Islet precursor cell (in vitro differentiated cells): ENCODE measurements at places on chromosomes 1 and 21.

DNA sequence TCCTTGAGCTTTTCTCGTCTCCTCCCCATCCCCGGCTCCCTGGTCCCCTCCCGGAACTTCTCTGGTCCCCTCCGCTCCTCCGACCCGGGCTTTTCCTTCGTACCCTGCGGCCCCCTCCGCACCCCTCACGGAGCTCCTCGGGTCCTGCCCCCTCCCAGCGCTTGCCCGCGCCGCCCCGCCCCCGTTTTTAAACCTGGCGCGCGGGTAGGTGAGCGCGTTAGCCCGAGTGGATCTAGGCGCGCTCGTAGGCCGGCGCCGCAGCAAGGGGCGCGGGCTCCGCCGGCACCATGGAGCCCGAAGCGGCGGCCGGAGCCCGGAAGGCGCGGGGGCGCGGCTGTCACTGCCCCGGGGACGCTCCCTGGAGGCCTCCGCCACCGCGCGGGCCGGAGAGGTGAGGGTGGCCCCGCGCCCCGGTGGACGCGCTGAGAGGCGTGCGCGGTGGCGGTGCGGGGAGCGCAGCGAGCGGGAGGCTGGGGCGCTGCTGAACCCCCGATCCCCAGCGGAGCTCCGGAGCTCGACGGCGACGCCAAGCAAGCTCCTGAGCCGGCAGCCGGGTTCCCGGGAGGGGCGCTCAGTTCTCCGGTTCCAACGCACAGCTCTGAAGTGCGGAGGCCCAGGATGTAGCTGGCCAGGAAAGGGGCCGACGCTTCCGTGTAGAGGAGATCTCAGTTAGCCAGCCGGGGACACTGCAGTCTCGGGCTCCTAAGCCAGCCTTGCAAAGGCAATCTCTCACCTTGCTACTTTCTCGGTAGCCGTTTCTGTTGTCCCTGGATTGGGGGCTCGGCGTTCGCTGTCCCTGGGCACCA is at the start of gene RIPPLY3:
RIPPLY3 (plus strand) TSS at position 217 of the 806 bp plus-strand sequence; CDS start at position 288, 71 bp downstream.
- DNase-seq = peak; percentile 65

DNA sequence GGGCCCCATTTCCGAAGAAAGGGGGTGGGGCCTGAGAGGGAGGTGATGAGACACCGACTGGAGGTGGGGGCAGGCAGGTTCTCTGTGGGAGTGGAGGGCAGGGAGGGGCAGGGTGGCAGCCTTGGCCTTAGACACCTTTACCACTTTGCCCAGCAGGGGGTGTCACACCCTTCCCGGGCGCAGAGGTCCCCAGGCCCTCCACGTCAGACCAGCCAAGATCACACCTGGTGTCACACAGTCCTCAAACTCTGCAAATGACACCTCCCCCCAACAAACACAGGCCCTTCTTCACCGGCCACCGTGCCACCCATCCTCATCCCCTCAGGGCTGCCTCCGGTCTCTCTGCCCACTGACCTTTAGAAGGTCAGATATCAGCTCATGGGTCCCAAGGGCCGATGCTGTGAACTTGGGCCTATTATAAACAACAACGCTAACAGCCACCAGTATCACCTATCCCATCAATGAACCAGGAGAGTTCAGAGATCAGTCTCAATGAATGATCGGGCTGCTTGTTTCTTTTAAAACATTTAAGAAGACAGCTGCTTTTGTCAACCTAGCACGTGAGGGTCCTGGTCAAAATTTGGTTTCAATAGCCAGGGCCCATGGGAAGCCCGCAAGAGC is 103.9 kb downstream of the CASZ1 start:
- peak; percentile 72 for DNase-seq

GRCh38 chr1:161439280-161440232 is 65.7 kb upstream of the FCGR2A start:
- peak; percentile 75 for DNase-seq

- DNase-seq = no peak
Observed at GRCh38 chr1:43074244-43074643, 97.8 kb downstream of the EBNA1BP2 start.

DNA sequence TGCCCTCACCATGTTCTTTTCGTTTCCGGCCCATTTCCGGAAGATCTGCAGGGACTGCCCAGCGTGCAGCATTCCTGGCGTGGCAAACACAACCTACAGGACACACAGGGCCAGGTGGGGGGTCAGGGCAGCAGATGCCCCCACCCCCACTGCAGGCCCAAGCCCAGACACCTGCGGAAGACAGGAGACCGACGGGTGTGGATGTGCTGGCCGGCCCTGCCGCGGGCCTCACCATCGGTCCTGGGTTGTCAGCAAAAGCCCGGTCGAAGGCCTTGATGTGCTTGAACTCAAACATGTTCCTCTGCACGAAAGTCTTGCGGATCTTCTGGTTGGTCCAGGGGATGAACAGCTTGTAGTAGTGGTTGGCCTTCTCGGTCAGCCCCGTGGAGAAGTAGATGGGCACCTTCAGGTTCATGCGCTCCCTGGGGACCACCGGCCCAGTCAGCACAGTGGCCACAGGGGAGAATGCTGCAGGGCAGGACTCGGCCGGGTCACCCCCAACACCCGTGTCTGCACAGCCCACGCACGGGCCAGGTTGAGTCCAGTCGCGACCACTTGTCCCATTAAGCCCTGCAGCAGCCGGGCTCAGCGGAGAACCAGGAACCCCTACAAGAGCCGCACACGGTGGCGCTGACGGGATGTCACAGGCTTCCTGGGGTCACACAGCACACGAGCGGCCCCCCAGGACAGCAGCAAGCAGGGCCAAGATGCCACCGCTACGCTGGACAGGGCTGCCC is 5.3 kb downstream of the PUSL1 start:
- DNase-seq = no peak

DNA sequence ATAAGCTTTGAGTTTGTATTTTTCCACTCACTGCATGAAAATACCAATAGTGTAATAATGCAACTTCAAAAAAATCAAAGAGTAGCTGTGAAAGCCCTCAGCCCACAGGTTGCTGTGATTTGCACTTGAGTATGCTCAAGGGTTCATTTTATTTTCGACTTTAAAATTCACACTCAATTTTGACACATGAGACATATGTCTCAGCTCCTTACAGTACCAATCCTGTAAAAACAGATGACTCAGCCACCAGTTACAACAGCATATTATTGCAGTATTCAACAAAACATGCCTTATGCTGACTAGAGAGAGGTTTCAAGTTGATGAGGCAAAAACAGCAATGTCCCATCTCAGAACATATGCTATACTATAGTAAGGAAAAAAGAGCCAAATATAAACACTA is 66.1 kb downstream of the CYYR1 start:
- DNase-seq = no peak

DNA sequence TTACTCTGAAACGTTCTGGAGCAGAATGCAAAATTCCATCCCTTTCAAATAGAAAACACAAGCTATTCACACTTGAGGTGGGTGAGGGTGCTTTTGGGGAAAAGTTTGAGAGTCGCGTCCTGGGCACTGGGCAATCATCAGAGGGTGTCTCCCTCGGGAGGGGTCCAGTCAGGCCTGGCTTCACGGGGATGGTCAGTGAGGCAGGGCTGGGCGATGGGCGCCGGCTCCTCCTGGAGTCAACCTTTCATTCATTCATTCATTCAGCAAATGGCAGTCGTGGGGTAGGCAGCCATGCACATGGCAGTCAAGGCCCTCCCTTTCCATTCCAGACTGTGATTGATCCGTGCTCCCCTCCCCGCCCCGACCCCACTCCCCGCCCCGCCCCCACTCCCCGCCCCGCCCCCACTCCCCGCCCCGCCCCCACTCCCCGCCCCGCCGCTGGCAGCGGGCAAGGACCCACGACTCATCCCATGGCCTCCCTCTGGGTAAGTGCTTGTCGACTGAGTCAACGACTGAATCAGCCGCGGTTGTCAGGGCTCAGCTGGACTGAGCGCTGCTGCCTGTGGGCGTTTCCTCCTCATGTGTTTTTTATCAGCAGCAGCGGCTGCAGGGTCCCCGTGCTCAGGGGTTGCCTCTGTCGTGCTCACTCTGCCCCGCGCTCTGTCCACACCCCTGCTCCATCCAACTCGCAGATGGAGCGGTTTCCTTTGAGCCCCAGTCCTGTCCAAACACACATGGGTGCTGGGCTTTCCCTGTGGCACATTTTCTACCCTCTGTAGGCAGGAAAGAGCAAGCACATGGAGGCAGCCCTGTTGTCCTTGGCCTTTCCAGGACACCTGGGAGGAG is 12.5 kb upstream of the SPSB1 start:
- DNase-seq = peak; percentile 94

GRCh38 chr1:12480748-12481362 is 137.2 kb downstream of the DHRS3 start:
- DNase-seq = peak; percentile 88
